SK-N-SH (cell line): ENCODE measurements at places on chromosomes 6 and 20.
A peak's percentile ranks its signal among the peaks of the same experiment; 100 is the strongest.

DNA sequence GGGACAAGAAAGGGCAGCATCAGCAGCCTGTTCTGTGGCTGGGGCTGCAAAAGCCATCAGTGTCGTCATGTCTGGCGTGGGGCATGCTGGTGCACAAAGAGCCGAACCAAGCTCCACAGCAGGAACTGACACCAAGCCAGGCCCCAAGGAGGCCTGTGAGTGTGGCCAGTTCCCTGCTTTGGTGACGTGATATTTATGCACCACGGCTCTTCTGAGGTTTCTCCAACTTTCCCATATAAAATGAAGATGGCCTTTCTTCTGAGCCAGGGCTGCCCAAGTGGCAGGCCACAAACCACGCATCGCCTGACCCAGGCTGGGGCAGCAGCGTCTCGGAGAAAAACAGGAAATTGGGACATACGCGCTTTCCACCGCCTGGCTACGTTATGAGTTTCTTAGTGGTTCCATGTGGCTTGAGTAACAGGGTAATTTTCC lies 109.9 kb downstream of the RIN2 start:
- no peak for DNase-seq

DNA sequence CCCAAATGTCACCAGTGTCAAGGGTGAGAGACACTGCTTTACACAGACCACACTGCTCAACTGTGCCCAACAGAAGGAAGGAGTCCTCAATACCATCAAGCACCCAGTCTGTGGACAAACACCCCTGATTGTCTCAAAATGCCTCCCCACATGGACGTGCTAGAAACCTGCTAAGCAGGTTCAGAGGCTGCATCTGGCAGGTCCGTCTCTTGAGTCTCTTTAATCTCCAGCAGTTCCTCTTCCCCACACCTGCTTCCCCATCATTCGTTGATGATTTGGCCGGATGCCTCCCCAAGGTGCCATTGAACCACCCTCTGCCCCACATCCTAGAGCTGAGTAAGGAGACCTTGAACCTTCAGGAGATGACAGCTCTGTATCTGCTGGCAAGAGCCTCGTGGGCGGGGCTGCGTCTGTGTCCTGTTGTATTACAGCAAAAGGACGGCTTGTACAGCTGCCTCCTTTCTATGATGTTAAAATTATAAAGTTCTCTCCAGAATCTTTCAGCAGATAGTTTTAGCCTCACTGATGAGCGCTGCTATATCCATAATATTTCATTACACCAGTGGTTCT lies 179.2 kb downstream of the PREX1 start:
- no peak for DNase-seq

DNA sequence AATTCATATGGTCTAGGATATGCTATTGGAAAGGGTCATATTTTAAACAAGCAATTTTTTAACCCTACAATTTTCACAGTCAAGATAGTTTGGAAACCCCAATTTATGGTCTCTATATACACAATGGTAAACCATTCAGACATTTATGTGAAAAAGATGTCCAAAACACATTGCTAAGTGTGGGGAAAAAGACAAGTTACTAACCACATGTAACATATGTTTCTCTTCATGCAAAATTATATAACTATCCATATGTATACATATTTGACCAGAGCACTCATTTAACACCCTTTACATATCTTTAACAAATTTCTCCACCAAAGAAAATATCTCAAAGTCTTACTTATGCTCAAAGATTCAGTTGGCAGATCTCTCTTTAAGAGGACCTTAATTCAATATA lies 110.6 kb downstream of the RNGTT start:
- no peak for DNase-seq

DNA sequence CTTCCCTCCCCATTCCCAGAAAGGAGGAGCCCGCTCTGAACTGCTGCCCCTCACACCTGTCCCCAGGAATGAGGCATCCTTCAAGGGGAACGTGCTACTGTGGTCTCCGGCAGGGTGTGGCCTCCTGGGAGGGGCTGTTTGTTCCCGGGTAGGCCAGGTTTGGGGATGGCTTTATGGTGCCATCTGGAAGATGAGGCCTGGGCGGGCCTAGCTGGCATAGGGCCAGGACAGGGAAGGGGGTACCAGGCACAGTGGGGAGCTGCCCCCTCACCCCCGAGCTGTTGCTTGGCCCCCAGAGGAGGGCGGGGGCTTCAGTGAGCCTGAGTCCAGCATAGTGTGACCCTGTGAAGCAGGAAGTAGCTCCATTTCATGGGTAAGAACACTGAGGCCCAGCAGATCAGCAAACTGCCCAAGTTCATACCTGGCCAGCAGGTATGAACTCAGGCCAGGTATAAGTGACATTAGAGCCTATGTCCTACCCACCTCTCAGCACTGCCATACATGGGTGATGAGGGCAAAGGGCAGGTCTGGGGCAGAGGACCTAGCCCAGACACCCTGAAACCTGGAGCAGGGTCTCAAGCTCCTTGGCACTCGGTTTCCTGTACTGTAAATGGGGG lies 17.5 kb upstream of the SPDEF start:
- peak; percentile 28 for DNase-seq

GRCh38 chr6:11536795-11537194 lies 754 bp upstream of the TMEM170B start:
- DNase-seq, result peak; percentile 10

DNA sequence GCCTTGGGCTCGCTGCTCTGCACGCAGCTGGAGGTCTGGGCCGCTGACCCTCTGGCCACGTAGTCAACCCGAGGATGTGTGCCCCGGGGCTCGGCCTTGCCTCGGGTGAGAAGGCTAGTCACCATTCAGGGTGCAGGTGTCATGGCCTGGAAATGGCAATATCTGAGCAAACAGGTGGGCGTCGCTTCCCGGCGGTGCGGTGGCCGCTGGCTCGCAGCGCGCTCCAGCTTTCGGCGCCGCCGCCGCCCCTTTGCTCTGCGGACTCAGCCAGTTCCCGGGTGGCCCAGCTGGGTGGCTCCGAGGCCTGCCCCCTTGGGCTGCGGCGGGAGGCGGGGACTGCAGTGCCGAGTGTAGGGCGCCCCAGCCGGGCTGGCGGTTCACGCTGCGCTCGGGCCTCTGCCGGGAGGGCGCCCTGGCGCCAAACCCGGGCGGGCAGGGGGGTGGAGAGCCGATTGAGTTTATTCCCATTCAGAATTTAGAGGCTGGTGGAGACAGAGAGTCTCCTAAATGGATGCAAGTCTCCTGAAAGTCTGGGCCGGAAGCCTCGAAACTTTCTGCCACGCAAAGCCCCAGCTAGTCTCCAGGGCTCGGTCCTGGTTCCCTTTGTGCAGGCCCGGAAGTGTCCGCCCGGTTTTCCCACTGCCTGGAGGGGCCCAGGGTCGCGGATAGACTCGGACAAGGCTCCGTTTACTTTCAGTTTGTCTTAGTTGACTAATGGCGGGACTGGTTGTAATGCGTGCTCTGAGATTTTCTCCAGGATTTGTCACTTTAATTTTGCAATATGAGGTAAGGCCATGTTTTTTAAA lies 11.3 kb upstream of the TFAP2A start:
- peak; percentile 27 for DNase-seq

GRCh38 chr6:48933136-48933535 lies 529.9 kb downstream of the MMUT start:
- DNase-seq, result no peak

DNA sequence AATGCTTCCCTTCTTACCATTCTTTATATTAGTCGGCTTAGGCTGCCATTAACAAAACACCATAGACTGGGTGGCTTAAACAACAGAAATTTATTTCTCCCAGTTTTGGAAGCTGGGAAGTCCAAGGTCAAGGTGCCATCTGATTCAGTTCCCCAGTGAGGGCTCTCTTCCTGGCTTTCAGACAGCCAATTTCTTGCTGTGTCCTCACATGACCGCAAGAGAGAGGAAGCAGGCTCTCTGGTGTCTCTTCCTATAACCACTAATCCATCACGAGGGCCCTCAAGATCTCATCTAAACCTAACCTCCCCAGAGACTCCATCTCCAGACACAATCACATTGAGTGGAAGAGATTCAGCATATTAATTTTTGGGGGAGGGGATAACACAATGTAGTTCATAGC lies 193.0 kb upstream of the SGK1 start:
- DNase-seq, result no peak

GRCh38 chr6:170160031-170160627 lies 130.7 kb downstream of the DLL1 start:
- DNase-seq, result no peak

DNA sequence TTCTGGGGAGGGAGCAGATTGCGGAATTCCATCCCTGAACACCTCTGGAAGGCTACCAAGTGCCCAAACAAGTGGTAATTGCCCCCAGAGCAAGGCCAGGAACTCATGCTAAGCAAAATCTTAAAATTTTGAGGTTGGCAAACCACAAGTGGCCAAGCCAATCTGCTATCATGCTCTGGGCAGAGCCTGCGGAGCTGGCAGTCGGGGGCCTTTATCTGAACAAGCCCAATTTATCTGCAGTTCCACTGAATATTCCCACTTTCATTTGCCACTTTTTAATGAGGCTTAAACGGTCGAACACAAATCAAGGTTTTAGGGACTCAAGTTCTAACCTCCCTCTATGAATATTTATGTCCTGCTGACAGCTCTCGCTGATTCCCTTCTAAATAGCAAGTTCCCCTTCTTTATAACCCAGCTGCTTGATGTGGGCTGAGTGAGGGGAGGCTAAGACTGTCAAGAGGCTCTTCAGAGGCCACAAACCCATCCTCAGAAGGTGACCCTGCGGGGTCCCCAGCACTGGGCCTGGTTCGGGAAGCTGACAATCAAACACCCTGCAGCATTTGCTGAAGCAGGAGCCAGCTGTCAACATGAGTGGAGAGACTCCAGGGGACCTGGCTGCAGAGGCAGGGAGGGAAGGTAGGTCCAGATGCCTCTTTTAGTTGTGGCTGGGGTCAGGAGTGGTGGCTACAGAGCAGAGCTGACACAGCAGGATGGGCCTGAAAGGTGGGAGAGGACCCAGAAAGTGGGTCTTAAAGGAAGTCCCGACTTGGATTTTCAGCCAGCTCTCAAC lies 11.9 kb downstream of the CCDC167 start:
- no peak for DNase-seq

GRCh38 chr20:46312945-46313861 lies 4.9 kb upstream of the CDH22 start:
- DNase-seq, result no peak

DNA sequence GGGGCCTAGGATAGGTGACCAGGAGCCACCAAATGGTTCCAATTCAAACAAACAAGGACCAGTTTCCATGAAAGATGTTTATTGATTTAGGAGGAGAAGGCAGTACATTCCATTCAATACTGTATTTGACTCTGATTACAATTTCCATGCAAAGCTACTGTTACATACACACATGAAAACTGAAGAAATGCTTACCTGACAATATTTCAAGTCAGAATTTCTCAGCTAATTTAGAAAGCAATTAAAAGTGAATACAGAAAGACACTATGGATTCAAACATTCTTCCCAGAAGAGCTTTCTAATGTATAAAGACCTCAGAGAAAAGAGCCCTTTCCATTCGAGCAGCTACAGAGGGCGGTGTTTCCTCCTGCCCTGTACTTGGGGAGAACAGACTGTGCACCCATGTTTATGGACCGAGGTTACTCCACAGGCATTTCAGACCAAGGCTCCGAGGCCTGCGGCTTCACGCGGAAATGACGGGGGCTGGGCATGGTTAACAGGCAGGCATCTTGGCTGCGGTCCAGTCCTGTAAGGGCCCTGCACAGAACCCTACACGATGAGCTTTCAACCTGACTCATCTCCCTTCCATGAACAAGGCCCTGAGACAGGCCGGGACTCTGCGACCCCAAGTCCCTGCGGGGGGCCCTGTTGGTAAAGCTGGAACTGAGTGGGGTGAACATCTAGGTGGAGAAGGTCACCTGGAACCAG lies 25.7 kb upstream of the TCFL5 start:
- peak; percentile 80 for DNase-seq

- DNase-seq, result no peak
Observed at GRCh38 chr6:150806790-150807189, 58.7 kb upstream of the MTHFD1L start.

DNA sequence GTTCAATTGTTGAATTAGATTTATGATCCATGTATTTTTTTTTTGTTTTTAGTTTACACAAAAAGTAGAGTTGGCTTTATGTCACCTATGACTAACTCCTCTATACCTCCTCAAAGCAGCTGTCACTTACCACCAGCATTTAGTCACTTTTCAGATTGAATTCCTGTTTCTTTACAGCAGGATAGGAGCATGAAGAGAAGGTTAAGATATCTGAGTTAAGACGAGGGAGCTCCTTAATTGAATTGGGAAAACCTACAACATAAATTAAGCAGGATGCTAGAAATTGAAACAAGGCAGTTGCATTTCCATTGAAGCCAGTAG lies 237.2 kb downstream of the FARS2 start:
- DNase-seq, result no peak

- no peak for DNase-seq
Observed at GRCh38 chr6:141254336-141254735, 878.4 kb upstream of the GJE1 start.

GRCh38 chr6:111844921-111845320 lies 28.3 kb downstream of the FYN start:
- no peak for DNase-seq

GRCh38 chr6:109237986-109238329 lies 142.7 kb downstream of the CEP57L1 start:
- DNase-seq, result no peak
